Islet precursor cell (in vitro differentiated cells): ENCODE measurements at places on chromosomes 11 and 22.

GRCh38 chr22:36856121-36856791 is 4.5 kb upstream of the NCF4 start:
- DNase-seq, result peak; percentile 95

GRCh38 chr11:25981998-25982397 is 349.9 kb upstream of the ANO3 start:
- no peak for DNase-seq

GRCh38 chr11:57746920-57747319 is 4.7 kb downstream of the BTBD18 start:
- no peak for DNase-seq

DNA sequence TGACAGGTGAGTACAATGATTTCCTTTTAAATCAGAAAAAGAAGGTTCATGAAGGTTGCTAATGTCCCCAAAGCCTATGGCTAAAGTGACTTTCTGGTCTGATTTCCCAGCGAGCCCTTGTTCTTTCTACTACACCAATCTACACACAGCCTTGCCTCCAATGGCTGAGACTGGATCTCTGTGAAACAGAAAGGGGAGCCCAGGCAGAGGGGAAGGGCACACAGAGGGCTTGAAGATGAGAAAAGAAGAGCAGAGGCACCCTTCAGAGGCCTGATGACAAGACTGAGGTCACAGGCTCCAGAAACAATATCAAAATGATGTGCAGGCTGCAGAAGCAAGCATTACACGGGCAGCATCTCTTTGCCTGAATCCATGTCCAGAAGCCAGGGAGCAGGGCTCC is 1.5 kb downstream of the SYN3 start:
- DNase-seq, result no peak

- DNase-seq, result no peak
Observed at GRCh38 chr11:120211522-120212258, 858 bp downstream of the OAF start.

DNA sequence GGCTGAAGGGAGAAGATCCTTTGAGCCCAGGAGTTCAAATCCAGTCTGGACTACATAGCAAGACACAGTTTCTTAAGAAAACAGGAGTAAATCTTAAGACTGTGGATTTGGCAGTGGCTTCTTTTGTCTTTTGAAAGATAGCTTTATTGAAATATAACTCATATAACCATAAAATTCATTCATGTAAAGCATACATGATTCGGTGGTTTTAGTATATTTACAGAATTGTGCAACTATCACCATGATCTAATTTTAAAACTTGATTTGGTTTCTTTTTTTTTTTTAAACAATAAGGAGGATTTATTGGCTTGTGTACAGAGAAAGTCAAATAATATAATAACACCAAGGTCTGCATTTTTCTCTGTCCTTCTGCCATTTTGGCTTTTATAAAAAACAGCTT is 23.1 kb upstream of the PSMA1 start:
- DNase-seq, result no peak

GRCh38 chr11:120564573-120565311 is 53.2 kb downstream of the GRIK4 start:
- peak; percentile 79 for DNase-seq
